ENCODE measurements at places on chromosomes 2 and 18.

GRCh38 chr2:233426619-233427342 lies 72.5 kb downstream of the DGKD start:
- H3K4me3 ChIP-seq: no peak overlapping the region
- H3K36me3 ChIP-seq: peaks cover 3% of the 10 kb centered on the region
- no peaks in the 10 kb centered on the region for H3K27me3 ChIP-seq
- H3K27ac ChIP-seq: no peak overlapping the region
- no peak for DNase-seq
- no peaks in the 10 kb centered on the region for H3K4me1 ChIP-seq

- no peak for DNase-seq
- H3K36me3 ChIP-seq: no peaks in the 10 kb centered on the region
- no peak overlapping the region for H3K4me3 ChIP-seq
- H3K4me1 ChIP-seq: peaks cover 2% of the 10 kb centered on the region
- no peaks in the 10 kb centered on the region for H3K27me3 ChIP-seq
Measured at GRCh38 chr18:51266773-51267172, 69.3 kb upstream of the MEX3C start.

GRCh38 chr2:71238089-71238488 lies 11.2 kb upstream of the PAIP2B start:
- H3K27ac ChIP-seq: no peak overlapping the region
- peaks cover 2% of the 10 kb centered on the region for H3K36me3 ChIP-seq
- DNase-seq: no peak
- H3K27me3 ChIP-seq: peaks cover 41% of the 10 kb centered on the region
- H3K4me3 ChIP-seq: no peak overlapping the region

- H3K27me3 ChIP-seq: peaks cover 20% of the 10 kb centered on the region
- DNase-seq: no peak
- H3K4me3 ChIP-seq: no peak overlapping the region
- H3K27ac ChIP-seq: no peak overlapping the region
Measured at GRCh38 chr2:206713746-206714145, 4.5 kb downstream of the DYTN start.

- no peak for DNase-seq
- no peak overlapping the region for H3K27ac ChIP-seq
- peaks cover 21% of the 10 kb centered on the region for H3K4me1 ChIP-seq
- H3K27me3 ChIP-seq: no peaks in the 10 kb centered on the region
- H3K4me3 ChIP-seq: no peak overlapping the region
- H3K36me3 ChIP-seq: no peaks in the 10 kb centered on the region
Measured at GRCh38 chr18:7322817-7323485, 92.1 kb downstream of the LRRC30 start.

GRCh38 chr18:33161131-33161530 lies 279.4 kb downstream of the CCDC178 start:
- no peaks in the 10 kb centered on the region for H3K27me3 ChIP-seq
- no peak overlapping the region for H3K4me3 ChIP-seq
- no peaks in the 10 kb centered on the region for H3K36me3 ChIP-seq
- peaks cover 5% of the 10 kb centered on the region for H3K4me1 ChIP-seq
- DNase-seq: no peak
- H3K27ac ChIP-seq: no peak overlapping the region

- H3K4me3 ChIP-seq: no peak overlapping the region
- H3K4me1 ChIP-seq: peaks cover 28% of the 10 kb centered on the region
- no peaks in the 10 kb centered on the region for H3K36me3 ChIP-seq
- H3K27ac ChIP-seq: no peak overlapping the region
- DNase-seq: no peak
Measured at GRCh38 chr18:48055351-48055750, 124.9 kb upstream of the SMAD2 start.

GRCh38 chr2:9158786-9159779 lies 47.5 kb upstream of the ASAP2 start:
- no peak overlapping the region for H3K27ac ChIP-seq
- no peak overlapping the region for H3K4me3 ChIP-seq
- no peaks in the 10 kb centered on the region for H3K27me3 ChIP-seq
- H3K36me3 ChIP-seq: no peaks in the 10 kb centered on the region

DNA sequence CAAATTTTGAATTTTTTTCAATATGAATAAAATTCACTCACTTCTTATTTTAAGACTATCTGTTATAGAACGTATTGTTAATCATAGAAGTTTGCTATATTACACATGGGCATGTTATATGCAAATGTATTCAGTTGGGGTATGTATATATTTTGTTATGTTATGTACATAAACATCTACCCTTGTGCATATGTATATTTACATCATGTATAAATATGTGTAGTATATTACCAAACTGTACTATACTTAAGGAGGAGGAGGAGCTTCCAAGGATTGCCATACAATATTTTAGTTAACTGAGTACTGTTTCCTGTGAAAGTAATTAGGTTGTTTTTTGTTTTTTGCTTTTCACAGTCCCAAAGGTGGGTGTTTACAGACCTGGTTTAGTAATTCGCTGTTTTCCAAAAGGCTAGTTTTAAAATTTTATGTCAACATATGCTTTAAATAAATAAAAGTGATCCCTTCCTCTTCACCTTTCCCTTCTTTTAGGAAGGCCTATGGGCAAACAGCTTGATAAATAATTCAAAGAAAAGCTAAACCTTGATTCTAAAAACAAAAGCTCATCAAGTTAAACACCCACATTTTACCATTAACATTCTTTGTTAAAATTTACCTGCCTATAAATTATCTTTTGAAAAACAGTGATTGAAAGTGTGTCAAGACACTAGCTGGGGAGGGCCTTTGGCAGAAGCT lies 12.9 kb upstream of the POU3F3 start:
- peaks cover 90% of the 10 kb centered on the region for H3K27me3 ChIP-seq
- H3K4me3 ChIP-seq: no peak overlapping the region
- DNase-seq: no peak
- peaks cover 9% of the 10 kb centered on the region for H3K4me1 ChIP-seq
- H3K36me3 ChIP-seq: no peaks in the 10 kb centered on the region

GRCh38 chr18:46917108-46917802 lies at the start of the genes KATNAL2 and PIAS2:
Gene KATNAL2, plus strand, starts transcription at chr18:46917602. Its CDS starts 29,271 bp downstream, at chr18:46946873.
Gene PIAS2, minus strand, starts transcription at chr18:46917507. Its CDS starts 162 bp downstream, at chr18:46917345.
- H3K36me3 ChIP-seq: no peaks in the 10 kb centered on the region
- DNase-seq: peak; percentile 72
- H3K4me3 ChIP-seq: peak within 1 kb of the TSS; percentile 87

DNA sequence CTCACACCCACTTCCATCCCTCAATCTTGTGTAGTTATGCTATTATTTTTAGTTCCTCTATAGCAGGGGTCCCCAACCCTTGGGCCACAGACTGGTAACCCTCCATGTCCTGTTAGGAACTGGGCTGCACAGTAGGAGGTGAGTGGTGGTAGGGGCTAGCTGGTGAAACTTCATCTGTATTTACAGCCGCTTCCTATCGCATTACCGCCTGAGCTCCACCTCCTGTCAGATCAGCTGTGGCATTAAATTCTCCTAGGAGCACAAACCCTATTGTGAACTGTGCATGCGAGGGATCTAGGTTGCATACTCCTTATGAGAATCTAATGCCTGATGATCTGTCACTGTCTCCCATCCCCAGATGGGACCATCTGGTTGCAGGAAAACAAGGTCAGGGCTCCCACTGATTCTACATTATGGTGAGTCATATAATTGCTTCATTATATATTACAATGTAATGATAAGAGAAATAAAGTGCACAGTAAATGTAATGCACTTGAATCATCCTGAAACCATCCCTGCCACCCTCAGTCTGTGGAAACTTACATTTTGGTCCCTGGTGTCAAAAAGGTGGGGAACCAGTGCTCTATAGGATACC lies 1.6 kb upstream of the RAB11FIP5 start:
- no peak overlapping the region for H3K27ac ChIP-seq
- DNase-seq: no peak
- no peaks in the 10 kb centered on the region for H3K36me3 ChIP-seq
- peaks cover 23% of the 10 kb centered on the region for H3K4me1 ChIP-seq

GRCh38 chr2:12934146-12934756 lies 217.5 kb downstream of the TRIB2 start:
- H3K4me3 ChIP-seq: no peak overlapping the region
- H3K36me3 ChIP-seq: no peaks in the 10 kb centered on the region
- H3K4me1 ChIP-seq: peaks cover 6% of the 10 kb centered on the region
- DNase-seq: no peak

DNA sequence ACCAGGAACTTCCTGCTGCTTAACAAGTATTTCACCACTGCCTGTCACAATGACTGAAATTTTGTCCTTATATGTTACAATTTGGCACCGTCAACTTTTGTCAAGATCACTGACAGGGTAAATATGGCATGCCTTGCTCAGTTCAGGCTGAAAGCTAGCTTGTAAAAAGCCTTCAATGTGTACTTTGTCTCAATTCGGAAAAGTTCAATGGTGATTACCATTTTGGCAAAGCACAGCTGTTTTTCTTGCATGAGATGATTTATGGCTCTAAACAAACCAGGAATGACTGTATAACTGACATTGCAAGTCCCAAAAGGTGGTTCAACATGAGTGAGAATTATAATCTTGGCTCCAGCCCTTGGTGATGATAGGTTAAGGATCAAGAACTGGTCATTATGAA lies 1255.2 kb downstream of the CNTNAP5 start:
- no peak overlapping the region for H3K27ac ChIP-seq
- H3K4me3 ChIP-seq: no peak overlapping the region
- peaks cover 4% of the 10 kb centered on the region for H3K27me3 ChIP-seq
- no peak for DNase-seq
- no peaks in the 10 kb centered on the region for H3K36me3 ChIP-seq
